Immature natural killer cell (primary cell): ENCODE measurements at places on chromosomes 1 and 21. TPM values are rescaled to one million over a fixed set of nuclear protein-coding genes. Genes with fewer than 3 reads are reported as not detected.

GJA9 gene
- not detected for polyA plus RNA-seq

- no peaks in the 10 kb centered on the region for H3K27me3 ChIP-seq
- peaks cover 7% of the 10 kb centered on the region for H3K36me3 ChIP-seq
- H3K4me3 ChIP-seq = no peak overlapping the region
- H3K4me1 ChIP-seq = no peaks in the 10 kb centered on the region
Measured at GRCh38 chr1:61887076-61887867, 145.0 kb downstream of the PATJ start.

DNA sequence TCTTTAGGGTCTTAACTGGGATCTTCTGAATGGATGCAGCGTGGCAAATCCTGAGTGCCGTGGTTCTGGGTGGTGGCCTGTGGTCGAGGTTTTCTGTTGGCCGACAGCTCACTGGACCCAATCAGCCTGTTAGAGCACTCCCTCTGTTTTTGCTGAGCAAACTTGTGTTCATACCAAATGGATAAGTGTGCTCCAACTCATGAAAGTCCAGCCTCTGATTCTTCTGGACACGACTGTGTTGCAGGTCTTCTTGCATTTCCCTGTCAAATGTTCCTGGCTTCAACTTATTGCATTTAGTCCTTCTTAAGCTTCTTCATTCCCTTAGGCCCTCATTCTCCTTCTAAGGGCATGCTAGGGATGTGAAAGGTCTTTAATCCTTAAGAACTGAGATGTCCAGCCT lies 63.7 kb downstream of the AJAP1 start:
- H3K27ac ChIP-seq = no peak overlapping the region
- H3K4me3 ChIP-seq = no peak overlapping the region
- H3K4me1 ChIP-seq = no peaks in the 10 kb centered on the region
- no peaks in the 10 kb centered on the region for H3K36me3 ChIP-seq
- no peak for DNase-seq

DNA sequence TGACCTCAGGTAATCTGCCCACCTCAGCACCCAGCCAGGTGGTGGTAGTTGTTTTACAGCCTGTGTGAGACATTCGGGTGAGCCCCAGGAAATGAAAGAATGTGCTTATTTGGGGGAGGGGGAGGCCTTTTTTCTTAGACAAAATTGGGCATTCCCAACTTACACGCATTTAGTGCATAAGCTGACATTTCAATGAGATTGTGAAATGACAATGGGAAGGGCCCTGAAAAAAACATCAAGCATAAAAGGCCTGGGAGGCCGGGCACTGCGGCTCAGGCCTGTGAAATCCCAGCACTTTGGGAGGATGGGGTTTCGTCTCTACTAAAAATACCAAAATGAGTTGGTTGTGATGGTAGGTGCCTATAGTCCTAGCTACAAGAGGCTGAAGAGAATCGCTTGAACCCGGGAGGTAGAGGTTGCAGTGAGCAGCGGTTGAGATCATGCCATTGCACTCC lies 5.0 kb downstream of the GAS5 start:
- H3K4me1 ChIP-seq = peaks cover 44% of the 10 kb centered on the region
- H3K36me3 ChIP-seq = peaks cover 35% of the 10 kb centered on the region
- no peak overlapping the region for H3K27ac ChIP-seq
- peaks cover 4% of the 10 kb centered on the region for H3K27me3 ChIP-seq

DNA sequence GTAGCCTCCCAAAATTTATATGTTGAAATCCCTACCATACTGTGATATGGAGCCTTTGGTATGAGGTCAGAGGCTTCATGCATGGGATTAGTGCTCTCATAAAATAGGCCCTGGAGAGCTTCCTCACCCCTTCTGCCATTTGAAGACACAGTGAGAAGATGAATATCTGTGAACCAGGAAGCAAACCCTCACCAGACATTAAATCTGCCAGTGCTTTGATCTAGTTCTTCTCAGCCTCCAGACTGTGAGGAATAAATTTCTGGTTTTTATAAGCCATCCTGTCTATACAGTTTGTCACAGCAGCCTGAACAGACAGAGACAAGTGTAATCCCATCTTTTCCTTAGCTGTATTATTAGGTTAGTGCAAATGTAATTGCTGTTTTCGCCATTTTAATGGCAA lies 88.4 kb downstream of the OLFML2B start:
- peaks cover 27% of the 10 kb centered on the region for H3K4me1 ChIP-seq
- H3K27ac ChIP-seq = no peak overlapping the region
- DNase-seq = no peak
- no peaks in the 10 kb centered on the region for H3K27me3 ChIP-seq

DNA sequence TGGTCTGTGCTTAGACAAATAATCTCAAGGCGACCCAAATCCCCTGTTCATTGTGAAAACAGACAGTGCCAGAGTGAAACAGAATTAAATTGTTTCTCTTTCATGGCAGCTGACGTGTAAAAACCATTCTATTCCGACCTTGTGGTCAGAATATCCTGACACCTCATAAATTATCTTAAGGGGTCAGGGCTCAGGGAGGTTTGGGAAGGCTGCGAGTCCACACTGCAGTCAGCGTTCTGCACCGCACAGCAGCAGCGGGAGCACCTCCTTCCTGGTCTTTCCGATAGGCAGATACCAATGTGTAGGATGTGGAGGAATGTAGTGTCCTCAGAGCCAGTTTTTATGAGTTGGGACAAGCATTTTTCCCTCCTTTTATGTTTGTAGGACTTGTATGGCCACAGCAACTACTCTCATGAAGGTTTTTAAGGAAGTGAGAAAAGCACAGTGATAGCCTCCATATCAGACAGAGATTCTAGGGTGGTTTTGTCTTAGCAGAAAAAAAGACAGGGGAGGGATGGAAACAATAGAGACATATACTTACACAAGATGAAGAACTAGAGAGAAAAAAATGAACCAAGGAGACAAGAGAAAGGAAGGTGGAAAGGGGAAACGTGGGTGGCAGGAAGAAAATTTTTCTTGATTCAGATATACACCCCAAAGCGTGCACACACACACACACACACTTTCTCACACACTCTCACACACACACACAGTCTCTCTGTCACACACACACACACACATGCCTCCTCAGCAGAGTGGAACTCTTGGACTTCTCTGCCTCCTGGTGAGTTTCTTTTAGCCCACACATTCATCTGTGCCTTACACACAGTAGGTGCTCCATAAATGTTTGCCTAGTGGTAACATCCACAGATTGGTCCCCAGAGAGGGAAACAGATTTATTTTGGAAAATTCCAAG lies 68.6 kb downstream of the NTMT2 start:
- no peak overlapping the region for H3K4me3 ChIP-seq
- peaks cover 11% of the 10 kb centered on the region for H3K27me3 ChIP-seq
- H3K36me3 ChIP-seq = no peaks in the 10 kb centered on the region
- H3K4me1 ChIP-seq = no peaks in the 10 kb centered on the region
- no peak for DNase-seq

- no peak for DNase-seq
- no peak overlapping the region for H3K4me3 ChIP-seq
- no peak overlapping the region for H3K27ac ChIP-seq
- peaks cover 15% of the 10 kb centered on the region for H3K4me1 ChIP-seq
Measured at GRCh38 chr1:221989741-221990140, 247.9 kb upstream of the DUSP10 start.

CRNN gene
- polyA plus RNA-seq = not detected
